ENCODE measurements at places on chromosomes 2 and 18.

DNA sequence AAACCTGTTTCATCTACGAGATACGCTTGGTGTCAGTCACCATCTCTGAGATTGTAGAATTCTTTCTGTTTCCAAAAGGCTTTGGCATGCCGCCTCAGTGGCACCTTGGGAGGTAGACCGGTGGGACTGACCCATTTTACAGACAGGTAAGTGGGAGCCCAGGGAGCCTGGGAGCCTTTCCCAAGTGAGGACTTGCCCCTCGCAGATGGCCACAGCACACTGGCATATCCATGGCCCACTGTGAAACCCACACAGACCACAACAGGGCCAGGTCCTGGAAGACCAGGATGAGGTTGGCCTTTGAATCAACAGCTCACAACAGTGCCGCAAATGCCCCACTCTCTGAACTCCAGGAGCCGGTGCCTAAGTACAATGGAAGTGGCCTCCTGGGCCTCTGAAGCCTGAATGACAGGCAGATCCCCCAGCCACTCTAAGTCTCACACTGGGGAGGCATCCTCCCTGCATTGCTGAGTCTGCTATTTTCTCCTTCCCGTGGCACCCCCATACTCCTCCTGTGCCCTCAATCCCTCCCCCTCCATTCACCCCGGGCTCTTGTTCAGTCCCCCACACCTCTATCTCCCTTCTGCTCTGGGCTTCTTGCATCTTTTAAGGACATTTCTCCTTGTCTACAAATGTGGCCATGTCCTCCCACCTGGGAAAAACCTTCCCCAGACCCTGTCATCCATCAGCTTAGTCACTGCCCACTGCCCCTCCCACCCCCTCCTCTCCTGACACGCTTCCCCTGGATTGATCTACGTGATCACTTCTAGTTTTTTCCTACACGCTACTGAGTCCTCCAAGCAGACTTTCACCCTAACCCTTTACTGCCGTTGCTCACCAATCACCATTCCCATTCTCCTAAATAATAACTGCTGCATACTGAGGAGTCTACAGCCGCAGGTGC, 26.2 kb downstream of the CENPA start:
- no peak for DNase-seq

- no peak for DNase-seq
Observed at GRCh38 chr2:159091976-159092375, 123.5 kb downstream of the TANC1 start.

DNA sequence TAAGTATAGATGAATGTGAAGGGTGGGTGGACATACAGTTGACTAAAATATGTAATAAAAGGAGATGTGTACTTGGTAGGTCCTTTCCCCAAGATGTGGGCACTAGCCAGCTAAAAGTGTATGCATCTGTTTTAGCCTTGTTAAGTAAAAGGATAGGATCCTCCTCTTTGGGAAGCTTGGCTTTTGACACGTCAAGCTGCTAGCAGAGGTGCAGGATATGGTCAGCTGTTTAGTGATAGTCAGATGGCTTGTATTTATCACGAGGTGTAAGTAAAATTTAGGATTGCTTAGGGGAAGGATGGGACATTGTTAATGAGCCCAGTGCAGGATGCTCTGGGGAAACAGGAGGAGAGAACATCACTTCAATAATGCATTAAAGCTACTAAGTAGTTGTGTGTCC, 1.5 kb downstream of the MFSD6 start:
- no peak for DNase-seq

- DNase-seq = no peak
Observed at GRCh38 chr2:110828330-110828729, 96.0 kb downstream of the ACOXL start.

- no peak for DNase-seq
Observed at GRCh38 chr2:675051-675450, 2.2 kb downstream of the TMEM18 start.

DNA sequence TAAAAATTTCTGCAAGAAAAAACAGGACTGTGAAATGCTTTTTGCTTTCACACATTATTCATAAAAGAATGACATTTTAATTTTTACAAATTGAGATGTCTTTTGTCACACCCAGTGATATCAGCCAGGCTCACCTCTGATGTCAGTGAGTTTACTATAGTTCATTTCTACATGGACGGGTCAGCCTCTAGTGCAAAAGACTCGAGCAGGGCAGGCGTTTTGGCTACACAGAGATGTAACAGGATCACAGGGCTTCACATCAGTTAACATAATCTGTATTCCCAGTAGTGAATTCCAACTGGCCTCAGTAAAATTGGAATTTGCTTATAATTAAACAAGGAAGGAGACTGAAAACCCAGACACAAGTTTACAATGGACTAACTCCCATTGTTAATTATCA, 275.6 kb upstream of the ZSWIM2 start:
- no peak for DNase-seq

- no peak for DNase-seq
Observed at GRCh38 chr18:62399276-62399675, 74.2 kb downstream of the TNFRSF11A start.

DNA sequence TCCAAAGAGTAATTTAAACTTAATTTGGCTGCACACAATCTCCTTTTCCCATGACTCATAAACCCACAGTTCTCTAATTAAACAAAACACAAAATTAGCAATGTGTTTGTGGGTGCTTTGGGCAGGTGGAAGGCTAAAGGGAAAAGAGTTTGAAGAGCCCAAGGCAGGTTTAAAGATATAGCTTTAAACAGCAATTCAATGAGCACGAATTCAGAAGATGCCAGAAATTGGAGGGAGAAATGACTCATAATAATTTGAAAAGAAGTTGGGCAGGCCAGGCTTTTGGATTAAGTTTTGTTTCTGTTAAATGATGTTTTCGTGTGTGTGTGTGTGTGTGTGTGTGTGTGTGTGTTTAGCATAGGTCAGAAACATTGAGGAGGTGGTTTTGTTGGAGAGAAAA, 594.8 kb upstream of the ZEB2 start:
- DNase-seq = no peak

DNA sequence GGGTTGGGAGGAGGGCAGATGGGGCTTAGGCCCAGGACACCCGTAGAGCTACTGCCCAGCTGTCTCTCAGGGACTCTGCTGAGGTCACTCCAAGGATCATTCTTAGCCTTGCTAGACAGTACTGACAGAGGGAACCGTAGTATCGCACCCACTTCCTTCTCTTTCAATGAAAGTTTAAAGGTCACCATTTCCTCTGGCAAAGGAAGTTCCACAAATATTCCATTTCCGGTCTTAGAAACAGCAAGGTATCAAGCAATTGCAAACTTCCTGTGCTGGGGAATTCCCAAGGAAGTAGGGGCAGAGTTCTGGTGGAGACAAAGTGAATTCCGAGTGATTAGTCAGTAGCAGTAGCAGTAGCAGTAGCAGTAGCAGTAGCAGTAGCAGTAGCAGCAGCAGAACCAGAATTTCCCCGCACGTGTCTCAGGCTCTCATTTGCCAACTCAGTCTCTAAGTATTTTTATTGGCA, 24.7 kb downstream of the IL1B start:
- DNase-seq = no peak

GRCh38 chr2:184047536-184047935, 550.8 kb upstream of the ZNF804A start:
- no peak for DNase-seq

- DNase-seq = no peak
Observed at GRCh38 chr2:126792993-126793392, 105.7 kb upstream of the TEX51 start.

- DNase-seq = no peak
Observed at GRCh38 chr18:38902796-38903195, 1337.2 kb upstream of the CELF4 start.

- no peak for DNase-seq
Observed at GRCh38 chr2:200257570-200257969, 48.9 kb upstream of the SPATS2L start.

GRCh38 chr2:236061497-236061896, 106.7 kb downstream of the GBX2 start:
- no peak for DNase-seq

GRCh38 chr2:152054593-152054992, 44.3 kb downstream of the CACNB4 start:
- no peak for DNase-seq

DNA sequence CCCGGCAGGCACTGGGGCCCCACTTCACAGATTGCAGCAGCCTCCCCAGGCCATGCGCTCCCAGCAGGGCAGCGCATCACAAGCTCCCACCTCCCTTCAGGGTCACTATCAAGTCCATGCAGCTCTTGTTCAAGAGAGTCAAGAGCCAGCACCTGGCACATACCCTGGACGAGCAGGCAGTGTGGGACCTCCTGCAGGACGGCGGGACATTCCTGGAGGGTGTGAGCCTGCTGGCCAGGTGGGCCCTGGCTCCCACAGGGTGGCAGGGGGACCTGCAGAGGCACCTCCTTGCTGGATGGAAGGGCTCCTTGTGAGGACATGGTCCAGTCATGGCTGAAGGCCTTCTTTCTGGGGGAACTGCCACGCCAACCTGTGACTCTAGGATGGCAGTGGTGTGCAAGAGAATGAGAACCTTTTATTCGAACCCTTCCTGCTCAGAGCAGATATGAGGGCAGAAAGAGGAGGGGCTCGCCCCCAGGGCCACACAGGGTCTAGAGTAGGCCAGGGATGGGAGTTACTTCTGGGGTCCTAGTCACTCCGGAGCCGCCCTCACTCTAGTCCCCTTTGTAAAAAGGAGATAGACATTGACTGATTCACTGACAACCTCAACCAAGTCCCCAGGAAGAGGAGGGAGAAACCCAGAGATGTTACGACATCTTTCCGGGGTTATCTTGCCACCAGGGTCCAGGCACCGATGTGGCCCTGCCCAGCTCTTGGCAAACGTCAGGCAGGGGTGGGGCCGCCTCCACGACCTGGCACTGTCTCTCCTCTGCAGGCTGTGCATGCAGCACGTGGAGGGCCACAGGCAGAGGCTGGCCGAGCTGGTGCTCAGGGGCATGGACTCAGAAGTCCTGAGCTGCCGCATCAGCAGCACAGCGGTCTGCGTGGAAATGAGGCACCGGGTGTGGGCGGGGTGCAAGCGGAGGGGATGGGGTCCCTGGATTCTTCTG, 31.3 kb downstream of the HJURP start:
- no peak for DNase-seq

GRCh38 chr2:41657226-41657625, 390.6 kb upstream of the PKDCC start:
- DNase-seq = no peak

DNA sequence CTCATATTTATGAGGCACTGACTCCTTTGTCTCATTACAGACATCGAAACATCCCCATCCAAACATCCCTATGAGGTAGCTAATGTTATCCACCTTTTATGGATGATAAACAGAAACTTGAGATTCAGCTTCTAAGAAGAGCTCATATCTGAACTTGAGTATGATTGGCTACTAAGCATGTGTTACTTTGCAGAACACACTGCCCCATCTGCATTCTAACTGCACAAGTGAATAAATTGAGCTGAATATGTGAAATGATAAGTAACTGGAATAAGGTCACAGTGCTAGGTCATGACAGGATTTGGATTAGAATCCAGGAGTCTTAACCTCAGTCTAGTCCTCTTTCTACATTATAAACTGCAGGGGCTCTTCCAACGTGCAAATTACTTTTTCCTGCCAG, 172.7 kb downstream of the SETBP1 start:
- no peak for DNase-seq

- no peak for DNase-seq
Observed at GRCh38 chr2:176128172-176128981, 1.1 kb upstream of the HOXD8 start.

- no peak for DNase-seq
Observed at GRCh38 chr18:45588376-45589355, 26.6 kb upstream of the SLC14A2 start.

GRCh38 chr18:62420151-62420512, 95.0 kb downstream of the TNFRSF11A start:
- no peak for DNase-seq

DNA sequence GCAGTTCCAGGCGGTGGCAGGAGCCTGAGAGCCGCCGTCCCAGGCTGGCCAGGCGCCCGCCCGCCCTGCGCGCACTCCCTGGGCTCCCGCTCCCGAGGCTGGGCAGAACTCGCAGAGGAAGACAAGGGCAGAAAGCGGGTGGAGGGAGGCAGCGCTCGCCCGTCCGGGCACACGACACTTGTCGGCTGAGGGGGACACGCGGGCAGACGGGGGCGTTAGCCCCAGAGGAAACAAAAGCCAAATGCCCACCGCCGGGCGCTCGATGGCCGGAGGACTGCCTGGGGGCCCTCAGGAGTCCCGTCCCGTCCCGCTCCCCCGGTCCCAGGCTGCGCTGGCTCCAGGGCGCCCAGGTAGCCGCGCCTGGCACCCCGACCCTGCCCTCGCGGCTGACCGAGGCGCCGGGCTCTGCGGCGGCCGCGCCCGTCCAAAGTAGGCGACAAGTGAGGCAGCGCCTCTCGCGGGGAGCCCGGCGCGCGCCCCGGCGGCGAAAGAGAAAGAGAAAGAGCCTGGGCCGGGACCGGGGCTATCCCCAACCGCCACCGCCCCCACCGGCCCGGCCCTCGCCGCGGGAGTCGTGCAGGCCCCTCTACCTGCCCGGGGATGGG, 491 bp downstream of the L3MBTL4 start:
- DNase-seq = peak; percentile 7

DNA sequence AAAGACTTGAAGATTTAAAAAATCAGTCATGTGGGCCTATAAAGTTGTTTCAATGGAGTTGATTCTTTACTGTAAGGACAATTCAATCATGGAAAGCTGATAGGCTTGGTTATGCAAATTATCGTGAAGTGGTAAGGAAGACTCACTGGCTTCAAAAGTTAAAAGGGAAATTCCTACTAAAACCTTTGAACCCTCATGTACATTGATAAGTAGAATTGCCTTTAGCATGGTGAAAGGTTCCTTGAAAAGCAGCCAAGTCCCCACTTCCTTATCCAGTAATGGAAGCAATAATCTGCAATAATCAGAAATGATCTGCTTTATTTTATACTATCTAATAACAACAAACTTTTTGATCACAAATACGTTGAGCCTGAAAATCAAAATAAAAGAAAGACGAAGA, 14.4 kb upstream of the CCL20 start:
- no peak for DNase-seq

GRCh38 chr2:143839456-143839855, 680.5 kb downstream of the ZEB2 start:
- DNase-seq = no peak

DNA sequence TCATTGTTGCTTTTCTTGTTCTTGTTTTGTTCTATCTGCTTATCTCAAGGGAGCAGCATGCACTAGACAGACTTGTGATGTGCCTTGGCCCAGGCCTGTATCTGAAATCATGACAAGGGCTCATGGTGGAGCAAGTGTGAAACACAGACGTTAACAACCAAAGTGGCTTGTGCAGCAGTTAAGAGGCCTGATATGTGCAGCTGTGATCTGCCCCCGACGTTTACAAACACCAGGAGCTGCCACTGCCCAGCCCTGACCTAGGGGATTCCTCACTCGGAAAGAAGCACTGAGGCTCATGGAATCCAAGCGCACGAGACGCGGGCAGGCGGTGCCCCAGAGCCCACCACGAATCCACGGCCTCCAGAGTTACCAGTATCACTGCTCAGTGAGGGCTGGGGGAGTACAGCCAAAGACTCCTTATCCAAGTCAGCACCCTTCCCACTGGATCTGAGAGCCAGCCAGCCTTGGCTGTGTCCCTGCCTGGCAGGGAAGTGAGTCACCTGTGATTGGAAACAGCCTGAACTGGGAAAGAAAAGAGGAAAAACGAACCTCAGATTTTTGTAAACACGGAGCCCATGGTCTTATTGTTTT, 62.3 kb upstream of the SNTG2 start:
- no peak for DNase-seq

GRCh38 chr2:239575931-239576445, 175.2 kb upstream of the HDAC4 start:
- no peak for DNase-seq

- no peak for DNase-seq
Observed at GRCh38 chr2:32442020-32442467, 85.2 kb downstream of the BIRC6 start.
